ENCODE measurements at places on chromosomes 13 and 19. TPM values are rescaled to one million over a fixed set of nuclear protein-coding genes. Genes with fewer than 3 reads are reported as not detected.

AMER2 gene
- total RNA-seq = 0.07 TPM

EFNA2 gene
- total RNA-seq = 23.8 TPM

TRPM4 gene
- 17.7 TPM for total RNA-seq

MYH14 gene
- 65.9 TPM for total RNA-seq

CGB8 gene
- total RNA-seq = not detected

RELB gene
- total RNA-seq = 6.2 TPM

ALG11 gene
- 45.1 TPM for total RNA-seq

CEACAM20 gene
- total RNA-seq = not detected

IZUMO2 gene
- total RNA-seq = not detected

DNA sequence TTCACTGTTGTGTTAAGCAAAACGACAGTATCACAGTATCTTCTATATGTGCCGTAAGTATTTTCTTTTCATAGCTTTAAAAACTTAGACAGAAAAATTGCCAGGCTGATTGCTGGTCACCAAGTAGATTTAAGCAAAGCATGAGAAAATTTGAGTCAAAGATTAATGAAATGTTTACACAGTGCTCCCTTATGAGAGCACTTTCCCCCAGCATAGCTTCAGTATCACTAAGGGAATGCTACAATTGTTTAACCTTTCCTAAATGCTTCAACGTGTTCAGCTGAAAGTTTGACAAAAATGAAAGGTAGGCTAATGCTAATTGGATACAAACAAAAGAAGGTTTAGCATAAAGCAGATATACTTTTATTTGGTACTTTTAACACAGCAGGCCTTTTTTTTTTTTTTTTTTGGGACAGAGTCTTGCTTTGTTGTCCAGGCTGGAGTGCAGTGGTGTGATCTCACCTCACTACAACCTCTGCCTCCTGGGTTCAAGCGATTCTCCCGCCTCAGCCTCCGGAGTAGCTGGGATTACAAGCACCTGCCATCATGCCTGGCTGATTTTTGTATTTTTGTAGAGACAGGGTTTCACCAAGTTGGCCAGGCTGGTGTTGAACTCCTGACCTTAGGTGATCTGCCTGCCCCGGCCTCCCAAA is 23.4 kb downstream of the PCCA start:
- DNase-seq = no peak

DNA sequence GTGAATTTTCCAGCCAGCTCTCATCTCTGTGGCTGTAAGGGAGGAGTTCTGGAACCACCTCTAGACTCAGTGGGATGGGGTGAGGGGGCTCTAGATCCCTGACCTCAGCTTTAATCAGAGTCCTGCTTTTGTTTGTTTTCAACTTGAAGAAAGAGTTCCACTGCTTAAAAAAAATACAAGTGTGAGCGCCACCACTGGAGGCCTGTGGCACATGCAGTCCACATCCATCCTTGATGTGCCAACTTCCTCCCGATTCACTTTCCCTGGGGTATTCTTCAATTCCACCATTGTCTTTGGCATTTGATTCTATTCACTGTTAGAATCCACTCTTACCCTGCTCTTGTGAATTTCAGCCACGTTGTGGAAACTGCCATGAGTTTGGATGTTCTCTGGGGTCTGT is 62.4 kb upstream of the GJB6 start:
- no peak for DNase-seq

- no peak for DNase-seq
These were observed 10.4 kb downstream of the XAB2 start for GRCh38 chr19:7618771-7619510.

DNA sequence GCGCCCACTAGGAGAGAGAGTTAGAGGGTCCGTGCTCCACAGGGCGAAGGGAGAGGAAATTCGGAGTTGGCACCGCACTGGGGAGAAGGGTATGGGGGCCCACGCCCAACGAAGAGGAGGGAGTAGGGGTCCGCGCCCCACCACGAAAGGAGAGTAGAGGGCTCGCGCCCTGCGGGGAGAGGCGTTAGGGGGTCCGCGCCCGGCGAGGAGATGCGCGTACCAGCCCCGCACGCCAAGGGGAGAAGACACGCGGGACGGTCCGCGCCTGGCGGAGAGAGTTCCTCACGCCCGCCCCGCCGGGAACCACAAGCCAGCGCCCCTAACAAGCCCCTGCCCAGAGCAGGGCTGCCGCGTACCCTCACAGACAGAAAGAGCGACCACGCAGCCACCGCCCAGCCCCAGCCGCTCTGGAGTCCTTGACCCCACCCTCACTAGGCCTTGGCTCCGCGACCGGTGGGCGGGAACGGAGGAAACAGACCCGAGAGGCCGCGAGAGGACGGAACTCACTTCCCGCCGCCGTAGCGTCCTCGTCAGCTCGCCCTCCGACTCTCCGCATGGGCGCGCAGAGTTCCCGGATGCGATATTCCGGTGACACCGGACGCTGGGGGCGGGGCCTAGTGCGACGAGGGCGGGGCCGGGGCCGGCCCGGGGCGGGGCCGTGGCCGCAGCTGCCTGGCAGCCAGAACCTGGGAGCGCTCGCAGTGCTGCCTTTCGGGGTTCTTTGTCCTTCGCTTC is 20.0 kb upstream of the ZSCAN18 start:
- no peak for DNase-seq

- DNase-seq = no peak
These were observed 667 bp upstream of the ZNF790 start for GRCh38 chr19:36838784-36839324.

GRCh38 chr19:29851769-29852521 is 40.2 kb downstream of the CCNE1 start:
- DNase-seq = no peak

- no peak for DNase-seq
These were observed 166.2 kb downstream of the ZIC5 start for GRCh38 chr13:99805361-99805760.

- no peak for DNase-seq
These were observed 7.1 kb downstream of the MIDN start for GRCh38 chr19:1255186-1256161.

GRCh38 chr19:41307090-41307875 is 2.7 kb upstream of the CCDC97 start:
- DNase-seq = no peak

- DNase-seq = peak; percentile 73
These were observed 4.6 kb upstream of the APC2 start for GRCh38 chr19:1445185-1445931.

DNA sequence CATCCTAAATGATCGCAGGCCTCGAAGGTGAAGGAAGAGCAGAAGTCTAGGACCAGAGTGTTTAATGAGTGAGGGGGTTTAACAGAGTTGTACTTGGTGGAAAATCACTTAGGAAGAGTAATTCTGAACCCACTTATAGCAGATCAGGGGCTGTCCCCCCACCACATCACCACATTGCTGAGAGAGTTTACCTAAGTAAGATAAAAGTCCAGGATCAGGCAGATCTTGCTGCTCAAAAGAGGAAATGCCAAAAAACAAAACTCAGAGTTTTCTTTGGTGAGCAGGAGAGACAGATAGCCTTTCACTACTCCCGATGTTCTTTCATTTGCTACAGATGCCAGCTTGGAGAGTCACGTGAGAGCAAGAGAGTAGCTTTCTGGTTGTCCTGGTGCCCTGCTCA is 15.4 kb downstream of the ZNF317 start:
- no peak for DNase-seq

- DNase-seq = peak; percentile 43
These were observed at the start of gene KCTD15 for GRCh38 chr19:33796164-33796875. KCTD15 (plus strand) TSS chr19:33796870; CDS start chr19:33800455, 3,585 bp downstream.

DNA sequence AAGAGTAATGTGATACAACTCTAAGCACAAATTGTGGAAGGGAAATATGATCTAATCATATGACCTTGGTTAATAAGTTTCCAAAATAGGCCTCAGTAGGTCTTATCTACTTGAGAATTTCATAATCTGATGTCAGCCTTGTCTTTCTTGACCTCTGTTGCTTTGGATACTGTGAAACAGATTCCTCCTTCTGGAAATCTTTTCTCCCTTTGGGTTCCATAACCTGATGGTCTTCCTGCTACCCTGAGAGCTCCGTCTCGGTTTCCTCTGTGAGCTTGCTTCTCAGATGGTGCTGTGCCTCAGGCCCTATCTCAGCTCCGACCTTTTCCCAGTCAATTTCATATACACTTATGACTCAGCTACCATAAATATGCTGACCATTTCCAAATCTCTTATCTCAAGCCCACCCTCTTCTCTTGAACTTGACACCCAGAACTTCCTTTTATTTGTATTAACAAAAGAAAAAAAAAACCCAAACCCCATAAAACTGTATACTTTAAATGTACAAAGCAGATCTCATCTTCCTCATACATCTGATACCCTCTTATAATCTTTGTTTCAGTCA is 6.4 kb upstream of the SLC46A3 start:
- DNase-seq = no peak

- DNase-seq = no peak
These were observed 187.6 kb downstream of the PCDH9 start for GRCh38 chr13:67042556-67042955.

GRCh38 chr13:39571502-39572092 is 31.4 kb downstream of the LHFPL6 start:
- DNase-seq = no peak

GRCh38 chr13:44195245-44195644 is 178.4 kb upstream of the SERP2 start:
- DNase-seq = no peak

DNA sequence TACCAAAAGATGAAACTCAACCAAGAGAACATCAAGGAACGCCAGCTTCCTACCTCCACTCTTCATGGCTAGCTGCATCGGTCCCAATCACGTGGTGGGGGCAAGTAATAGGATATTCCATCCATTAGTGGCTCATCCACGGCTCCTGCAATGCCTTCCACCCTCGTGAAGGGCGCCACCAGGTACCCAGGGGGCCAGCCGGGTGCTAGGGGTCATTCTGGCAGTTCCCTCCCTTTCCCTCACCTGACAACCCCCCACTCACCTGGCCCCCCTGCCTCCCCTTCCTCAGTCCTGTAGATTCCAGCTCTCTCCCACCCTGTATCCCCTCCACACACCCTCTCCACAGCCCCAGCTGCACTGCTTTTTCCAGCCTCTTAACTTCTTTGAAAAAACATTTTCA is 161.9 kb downstream of the URI1 start:
- no peak for DNase-seq

- DNase-seq = no peak
These were observed 117.6 kb downstream of the GPC6 start for GRCh38 chr13:93344048-93344705.
